T follicular helper cell (primary cell): ENCODE measurements at places on chromosomes 7 and 10.
A peak's percentile ranks its signal among the peaks of the same experiment; 100 is the strongest.

DNA sequence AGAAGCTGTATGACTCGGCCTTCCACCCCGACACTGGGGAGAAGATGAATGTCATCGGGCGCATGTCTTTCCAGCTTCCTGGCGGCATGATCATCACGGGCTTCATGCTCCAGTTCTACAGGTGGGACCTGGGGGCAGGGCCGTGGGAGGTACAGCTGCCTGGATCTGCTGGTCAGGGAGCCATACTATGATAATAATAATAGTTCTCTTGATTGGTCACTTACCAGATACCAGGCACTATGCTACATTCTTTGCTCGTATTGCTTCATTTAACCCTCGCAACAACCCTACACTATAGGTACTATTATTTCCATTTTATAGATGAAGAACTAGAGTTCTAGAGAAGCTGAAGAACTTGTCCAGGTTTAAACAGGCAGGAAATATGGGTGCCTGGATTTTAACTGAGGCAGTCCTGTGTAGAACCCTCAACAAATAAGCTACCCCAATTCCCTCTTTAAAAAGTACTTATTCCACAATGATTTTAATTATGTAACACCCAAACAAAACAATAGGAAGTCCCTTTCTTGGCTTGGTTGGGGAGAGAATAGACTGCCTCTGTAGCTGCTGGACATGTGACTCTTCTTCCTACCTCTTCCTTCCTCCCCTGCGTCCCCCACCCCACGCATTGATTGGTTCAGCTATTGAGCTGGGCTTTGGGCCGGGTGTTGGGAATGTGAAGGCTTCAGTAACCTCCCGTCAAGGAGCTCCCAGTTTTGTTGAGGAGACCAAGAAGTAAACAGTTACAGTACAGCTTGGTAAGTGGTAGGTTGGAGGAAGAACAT lies 12.8 kb downstream of the SFXN2 start:
- DNase-seq: no peak

- no peak for DNase-seq
Observed at GRCh38 chr7:55473932-55474331, 98.4 kb downstream of the VOPP1 start.

- no peak for DNase-seq
Observed at GRCh38 chr7:18654709-18655108, 159.2 kb downstream of the HDAC9 start.

DNA sequence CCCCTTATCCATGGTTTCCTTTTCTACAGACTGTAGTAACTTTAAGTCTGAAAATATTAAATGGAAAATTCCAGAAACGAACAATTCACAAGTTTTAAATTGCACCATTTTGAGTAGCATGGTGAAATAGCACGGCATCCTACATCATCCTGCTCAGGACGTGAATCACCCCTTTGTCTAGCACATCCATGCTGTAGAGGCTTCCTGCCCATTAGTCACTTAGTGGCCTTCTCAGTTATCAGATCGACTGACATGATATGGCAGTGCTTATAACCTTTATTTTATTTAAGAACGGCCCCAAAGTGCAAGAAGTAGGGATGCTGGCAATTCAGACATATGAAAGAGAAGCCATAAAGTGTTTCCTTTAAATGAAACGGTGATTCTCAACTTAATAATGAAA lies 82.7 kb downstream of the CPXM2 start:
- DNase-seq: no peak

DNA sequence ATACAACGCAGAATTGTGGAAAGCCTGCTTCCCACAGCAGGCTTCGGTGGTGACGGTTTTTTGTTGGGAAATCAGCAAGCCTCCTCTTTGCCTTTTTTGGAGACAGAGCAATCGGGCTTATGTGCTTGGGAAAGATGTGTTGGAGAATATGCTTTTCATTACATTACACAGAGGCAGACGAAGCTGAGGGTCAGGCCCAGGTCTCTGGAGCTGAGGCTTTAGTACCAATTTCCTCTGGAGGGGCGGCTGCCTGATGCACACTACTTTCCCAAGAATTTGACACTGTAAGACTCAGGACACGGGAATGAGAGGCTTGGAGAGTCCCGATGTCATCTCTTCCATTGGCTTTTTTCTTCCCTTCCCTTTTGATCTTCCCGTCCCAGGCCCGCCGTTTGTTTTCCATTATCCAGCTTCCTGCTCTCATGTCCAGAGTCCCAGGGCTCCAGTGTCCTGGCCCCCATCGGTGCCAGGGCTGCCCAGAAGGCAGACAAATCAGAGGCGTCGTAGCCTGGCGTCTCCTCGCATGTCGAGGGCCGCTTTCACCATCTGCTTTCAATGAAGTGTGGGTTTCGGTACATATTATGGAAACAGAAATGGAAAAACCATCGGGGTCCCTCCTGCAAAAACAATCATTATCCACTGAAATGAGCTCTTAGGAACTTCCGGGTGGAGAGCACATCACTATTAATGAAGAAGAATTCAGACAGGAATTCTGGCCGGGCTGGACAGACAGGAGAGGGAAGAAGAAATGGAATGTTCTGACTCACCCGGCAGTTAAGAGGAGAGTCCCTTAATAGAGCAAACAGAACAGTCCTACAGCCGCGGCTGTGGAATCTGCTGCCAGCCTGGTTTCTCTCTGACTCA lies 123.0 kb upstream of the JCAD start:
- no peak for DNase-seq

DNA sequence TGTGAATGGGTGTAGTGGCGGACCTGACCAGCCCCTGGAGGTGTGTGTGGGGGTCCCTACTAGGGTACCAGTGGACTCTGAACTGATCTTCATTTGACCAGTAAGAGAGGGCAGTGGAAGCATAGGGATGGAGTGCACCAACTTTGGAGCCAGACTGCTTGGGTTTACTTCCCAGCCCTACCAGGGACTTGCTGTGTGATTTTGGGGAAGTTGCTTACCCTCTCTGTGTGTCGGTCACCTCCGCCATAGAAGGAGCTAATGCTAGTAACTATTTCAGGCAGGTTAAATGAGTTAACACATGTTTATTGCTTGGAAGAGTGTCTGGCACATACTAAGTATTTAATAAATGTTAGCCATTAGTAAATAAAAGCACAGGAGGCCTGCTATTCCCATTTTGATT lies 6.6 kb downstream of the ADCYAP1R1 start:
- no peak for DNase-seq

DNA sequence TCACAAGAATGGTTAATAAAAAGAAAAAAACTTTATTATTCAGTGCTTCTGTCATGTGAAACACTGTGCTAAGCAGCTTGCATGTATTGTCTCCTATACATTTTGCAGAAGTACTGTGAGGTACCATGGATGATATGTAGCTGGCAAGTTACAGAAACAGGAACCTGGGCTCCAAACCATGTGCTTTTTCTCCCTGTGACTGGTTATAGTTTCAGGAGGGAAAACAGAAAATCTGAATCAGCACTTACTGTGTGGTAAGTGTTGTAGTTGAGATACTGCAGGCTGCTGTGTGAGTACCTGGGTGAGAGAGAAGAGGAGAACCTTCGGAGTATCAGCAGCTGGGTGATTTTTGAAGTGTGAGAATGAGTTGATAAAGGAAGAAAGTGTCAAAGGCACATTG lies 285.0 kb downstream of the SUGCT start:
- DNase-seq: no peak

DNA sequence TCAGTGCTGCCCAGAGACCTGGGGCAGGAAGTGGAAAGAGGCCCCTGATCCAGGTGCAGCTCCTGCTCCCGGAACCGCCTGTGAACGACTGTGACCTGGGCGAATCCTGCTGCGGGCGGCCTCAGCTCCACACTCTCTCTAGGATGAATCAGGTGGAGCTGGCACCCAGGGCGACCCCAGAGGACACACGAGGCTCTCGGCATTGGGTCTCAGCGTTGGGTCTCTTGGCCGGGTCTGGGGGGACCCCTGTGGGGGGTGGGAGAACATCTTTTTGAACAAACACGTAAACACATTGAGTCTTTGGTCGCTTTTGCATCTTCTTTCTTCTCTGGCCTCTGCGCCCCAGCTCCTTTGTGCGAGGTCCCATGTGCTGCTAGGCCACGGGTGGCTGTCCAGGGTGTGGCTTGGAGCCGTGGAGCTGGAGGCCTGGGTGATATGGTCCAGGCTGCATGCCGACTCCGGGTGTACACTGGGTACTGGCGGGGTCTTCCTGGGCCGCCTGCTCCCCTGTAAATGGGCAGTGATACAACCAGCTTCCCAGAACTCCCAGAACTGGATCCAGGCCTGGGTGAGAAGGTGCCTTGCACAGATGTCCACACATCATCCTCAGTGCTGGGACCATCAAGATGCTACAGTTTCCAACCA lies 435.8 kb downstream of the DNAJB6 start:
- no peak for DNase-seq

GRCh38 chr7:46752881-46753366 lies 829.0 kb downstream of the TNS3 start:
- no peak for DNase-seq

GRCh38 chr10:10960534-10960933 lies 57.1 kb upstream of the CELF2 start:
- no peak for DNase-seq

GRCh38 chr7:1859266-1860035 lies 189.4 kb downstream of the ELFN1 start:
- no peak for DNase-seq

DNA sequence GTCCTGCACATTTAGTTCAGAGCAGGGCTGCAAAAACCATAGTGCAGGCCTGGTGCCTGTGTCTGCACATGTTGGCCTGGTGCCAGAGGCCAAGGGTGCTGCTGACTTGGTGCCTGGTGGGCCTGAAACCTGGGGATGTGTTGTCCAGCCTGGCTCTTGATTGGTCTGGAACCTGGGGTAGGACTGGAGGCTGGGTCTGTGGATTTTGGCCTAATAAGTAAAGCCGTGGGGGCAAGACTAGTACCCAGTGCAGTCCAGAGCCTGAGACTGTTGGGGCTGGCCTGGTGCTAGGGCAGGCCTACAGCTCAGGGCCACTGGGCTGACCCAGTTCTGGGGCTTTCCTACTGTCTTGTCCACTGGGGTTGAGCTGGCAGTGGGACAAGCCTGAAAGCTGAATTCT lies 817.9 kb downstream of the DNAJB9 start:
- DNase-seq: no peak

- no peak for DNase-seq
Observed at GRCh38 chr7:18619311-18619710, 123.8 kb downstream of the HDAC9 start.

- no peak for DNase-seq
Observed at GRCh38 chr10:60488111-60488669, 98.5 kb upstream of the ANK3 start.

- DNase-seq: no peak
Observed at GRCh38 chr10:124955243-124955642, 13.3 kb downstream of the ZRANB1 start.

DNA sequence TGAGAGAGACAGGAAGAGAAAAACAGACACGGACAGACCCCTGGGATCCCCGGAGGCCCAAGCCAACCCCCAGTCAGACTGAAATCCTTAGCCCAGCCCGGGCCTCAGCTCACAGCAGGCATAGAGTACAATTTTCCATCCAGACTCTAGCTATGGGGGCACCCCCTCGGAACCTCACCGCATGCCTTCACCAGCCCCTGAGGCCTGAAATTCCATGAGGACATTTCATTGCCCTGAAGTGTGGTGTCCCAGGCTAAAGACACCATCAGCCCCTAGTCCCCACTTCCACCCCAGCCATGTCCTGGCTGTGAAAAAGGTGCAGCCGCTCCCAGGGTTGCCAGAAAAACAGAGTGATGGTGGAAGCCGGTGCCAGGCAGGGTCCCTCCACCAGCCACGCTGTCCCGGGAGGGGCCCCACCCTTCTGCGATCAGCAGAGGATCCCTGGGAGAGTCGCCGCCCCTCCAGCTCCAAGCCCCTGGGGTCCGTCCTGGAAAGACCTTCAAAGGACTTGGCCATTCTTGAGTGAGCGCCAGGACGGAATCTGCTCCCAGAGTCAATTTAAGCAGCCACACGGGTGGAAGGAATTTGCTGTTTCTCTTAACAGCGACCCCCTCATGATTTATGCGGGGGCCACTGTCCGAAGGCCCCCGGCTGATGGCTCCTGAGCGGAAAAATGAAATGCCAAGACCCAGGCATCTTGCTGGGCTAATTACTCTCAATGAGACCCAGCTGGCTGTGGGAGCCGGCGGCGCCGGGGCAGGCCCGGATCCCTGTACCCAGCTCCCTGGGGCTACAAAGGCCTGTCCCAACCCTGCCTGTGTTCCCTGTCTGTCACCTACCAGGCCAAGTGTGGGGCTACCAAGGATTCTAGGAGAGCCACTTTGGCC lies 23.2 kb downstream of the MYL10 start:
- DNase-seq: no peak

DNA sequence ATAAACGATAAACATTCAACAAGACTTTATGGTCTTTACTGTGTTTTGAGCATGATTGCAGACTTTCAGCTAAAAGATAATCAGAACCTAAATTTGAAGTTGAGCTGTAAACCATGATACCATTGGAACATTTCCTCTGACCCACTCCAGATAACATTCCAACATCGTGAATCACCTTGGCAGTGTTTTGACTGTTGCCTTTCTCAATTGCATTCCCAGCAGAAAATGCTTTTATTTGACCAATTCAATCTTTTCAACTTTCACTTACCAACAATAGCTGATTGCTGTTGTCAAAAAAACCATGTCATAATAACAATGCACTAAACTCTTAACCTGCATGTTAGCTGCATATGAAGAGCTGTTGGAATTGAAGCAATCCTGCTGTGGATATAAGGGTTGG lies 165.5 kb downstream of the MDFIC start:
- DNase-seq: no peak

- peak; percentile 73 for DNase-seq
Observed at GRCh38 chr10:91409869-91410637, at the start of gene HECTD2. Gene HECTD2 (plus strand): TSS chr10:91410344. CDS start chr10:91410439, 95 bp downstream.

DNA sequence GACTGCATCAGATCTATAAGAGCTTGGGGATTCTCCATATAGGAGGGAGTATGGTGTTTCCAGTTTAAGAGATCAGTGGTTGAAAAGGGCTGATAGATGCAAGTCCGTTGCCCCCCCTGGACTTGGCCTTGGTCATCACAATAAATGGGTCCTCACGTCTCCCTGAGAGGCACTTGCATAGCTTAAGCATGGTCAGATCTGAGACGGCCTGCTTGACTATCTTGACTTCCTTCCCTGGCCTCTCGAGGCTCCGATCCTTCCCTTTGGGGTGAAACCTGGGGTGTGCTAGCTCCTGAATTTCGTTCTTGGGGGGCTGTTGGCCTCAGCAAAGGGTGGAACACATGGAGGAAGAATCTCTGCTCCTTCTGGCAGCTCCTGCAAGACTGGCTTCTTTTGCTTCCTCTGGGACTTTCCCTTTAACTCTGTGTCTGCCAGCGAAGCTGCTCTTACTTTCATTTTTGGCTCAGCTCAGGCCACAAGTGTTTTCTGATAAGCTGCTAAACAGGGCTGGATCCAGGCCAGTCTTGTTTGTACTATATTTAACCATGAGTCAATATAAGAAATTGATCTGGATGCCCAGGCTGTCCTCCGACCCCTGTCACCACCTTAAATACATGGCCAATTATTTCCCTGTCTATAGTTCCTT lies 11.2 kb upstream of the ZNF485 start:
- DNase-seq: no peak

GRCh38 chr7:155373359-155374273 lies 75.9 kb downstream of the INSIG1 start:
- no peak for DNase-seq

DNA sequence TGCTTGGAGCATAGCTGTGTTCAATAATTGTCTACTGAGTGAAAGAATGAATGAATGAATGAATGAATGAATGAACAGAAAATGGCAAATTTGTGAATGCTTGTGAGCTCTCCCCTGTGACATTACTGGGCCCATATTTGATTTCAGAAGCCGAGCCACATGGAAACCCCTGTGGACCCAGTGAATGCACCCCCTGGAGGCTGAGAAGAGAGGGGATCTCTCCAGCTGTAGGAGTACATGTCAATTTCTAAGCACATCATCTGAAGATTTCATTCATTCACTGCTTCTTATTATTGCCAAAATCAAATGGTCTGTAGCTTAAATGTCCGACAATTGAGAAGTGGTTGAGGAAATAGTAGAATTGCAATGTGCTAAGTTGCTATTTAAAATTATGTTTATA lies 58.3 kb upstream of the DOCK1 start:
- no peak for DNase-seq
